ENCODE measurements at places on chromosomes 16 and 17.

DNA sequence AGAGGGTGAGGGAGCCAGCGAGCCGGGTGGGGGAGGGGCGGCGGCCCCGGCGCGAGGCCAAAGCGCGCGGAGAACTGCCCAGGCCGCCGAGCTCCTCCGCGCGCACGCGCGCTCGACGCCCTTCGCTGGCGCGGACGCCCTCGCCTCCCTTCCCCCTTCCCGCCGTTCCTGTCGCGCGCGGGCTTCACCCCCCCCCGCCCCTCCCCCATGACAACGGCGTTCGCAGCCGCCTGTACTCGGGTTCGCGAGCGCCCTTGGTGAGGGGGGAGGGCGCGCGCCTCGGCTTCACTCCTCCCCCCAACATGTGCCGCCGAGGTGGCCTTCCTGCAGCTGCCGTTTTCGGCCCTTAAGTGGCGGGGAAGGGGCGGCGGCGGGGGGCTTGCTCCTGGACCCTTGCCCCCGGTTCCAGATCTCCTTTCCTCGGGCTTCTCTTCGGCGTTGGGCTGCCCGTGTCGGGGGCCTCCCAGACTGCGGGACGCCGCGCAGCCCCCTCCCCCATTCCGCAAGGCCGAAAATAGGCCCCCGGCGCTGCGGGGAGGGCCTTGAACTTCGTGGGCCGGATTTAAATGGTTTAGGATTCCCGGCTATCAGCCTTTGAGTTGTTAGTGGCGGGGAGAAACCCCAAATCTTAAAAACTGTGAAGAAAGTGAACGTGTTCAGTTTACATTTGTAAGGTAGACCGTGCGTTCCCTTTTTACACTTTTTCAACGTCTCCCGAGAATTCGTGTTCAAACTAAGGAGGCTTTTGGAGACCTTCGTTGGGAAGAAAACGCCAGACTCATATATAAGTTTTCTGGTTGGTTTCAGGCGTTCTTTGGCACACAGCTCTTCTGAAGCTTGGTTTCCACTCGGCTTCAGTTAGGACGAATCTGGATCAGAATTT lies 653 bp downstream of the SRRM2 start:
- H3K36me3 ChIP-seq, result no peaks in the 10 kb centered on the region
- peaks cover 30% of the 10 kb centered on the region for H3K4me1 ChIP-seq
- H3K27ac ChIP-seq, result peak overlapping the region; percentile 99
- H3K27me3 ChIP-seq, result no peaks in the 10 kb centered on the region

DNA sequence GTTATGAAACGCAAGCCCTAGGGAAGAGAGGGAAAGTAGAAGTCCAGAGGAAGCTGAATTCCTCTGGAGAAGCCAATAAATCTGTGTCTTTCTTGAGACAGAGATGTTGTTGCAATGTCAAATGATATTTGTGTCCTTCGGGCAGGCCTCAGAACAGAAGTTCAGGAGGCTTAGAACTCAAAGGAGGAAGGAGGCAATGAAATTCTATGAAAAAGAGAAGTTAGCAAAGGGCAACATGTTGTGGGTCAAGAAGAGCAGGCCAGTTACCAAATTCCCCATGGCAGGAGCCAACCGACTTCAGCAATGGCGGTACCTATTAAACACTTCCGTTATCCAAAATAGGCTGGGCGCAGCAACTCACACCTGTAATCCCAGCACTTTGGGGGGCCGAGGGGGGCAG lies 109.0 kb upstream of the DHX40 start:
- H3K27ac ChIP-seq, result no peak overlapping the region
- H3K4me3 ChIP-seq, result no peak overlapping the region
- H3K4me1 ChIP-seq, result no peaks in the 10 kb centered on the region
- H3K27me3 ChIP-seq, result no peaks in the 10 kb centered on the region

DNA sequence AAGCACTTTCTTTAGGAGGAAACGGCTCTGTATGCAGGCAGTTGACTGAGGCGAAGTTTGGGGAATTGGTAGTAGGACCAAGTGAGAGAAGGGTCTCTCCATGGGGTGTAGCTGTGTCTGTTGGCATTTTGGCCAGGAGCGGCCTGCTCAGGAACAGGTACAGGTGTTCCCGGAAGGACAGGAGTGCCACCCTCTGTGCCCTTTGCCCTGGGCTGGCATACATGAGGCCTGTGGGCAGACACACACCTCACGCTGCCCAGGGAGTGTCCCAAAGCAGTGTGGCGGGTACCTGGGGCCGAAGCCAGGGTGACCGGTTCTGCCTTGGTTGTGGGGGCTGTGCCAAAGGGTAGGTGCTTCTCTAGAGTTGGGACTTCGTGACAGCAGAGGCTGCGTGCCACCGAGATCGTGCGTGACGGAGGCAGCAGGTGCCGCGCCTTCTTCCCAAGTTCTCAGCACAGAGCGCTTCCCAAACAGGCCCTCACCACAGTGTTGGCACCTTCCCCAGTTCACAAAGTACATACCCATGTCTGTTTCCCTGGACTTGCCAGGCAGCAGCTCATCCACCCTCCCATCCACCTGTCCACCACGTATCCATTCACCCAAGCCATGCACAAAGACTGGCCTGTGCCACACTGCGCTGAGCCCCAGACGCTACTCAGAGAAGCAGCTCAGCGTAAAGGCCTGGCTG lies 19.9 kb upstream of the TCF25 start:
- no peaks in the 10 kb centered on the region for H3K27me3 ChIP-seq
- H3K36me3 ChIP-seq, result no peaks in the 10 kb centered on the region
- H3K4me3 ChIP-seq, result no peak overlapping the region
- DNase-seq, result no peak
- H3K4me1 ChIP-seq, result no peaks in the 10 kb centered on the region

DNA sequence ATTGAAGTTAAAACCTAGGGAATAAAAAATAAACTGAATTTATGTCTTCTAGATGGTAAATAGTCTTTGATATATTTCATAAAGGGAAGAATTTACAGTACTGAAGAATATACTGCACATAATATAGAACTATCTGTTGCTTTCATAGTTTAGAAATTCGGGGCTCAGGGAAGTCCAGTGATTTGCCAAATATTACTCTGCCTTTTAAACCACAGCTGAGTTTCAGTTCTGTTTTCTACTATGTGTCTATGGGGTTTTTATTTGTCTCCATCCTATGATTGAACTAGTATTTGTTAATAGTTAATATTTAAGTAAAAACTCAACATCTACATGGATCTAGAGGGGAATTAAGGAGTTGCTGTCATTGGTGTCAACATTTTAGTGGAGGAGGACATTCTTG lies 715.0 kb upstream of the CDH8 start:
- H3K27me3 ChIP-seq, result no peaks in the 10 kb centered on the region
- H3K4me1 ChIP-seq, result no peaks in the 10 kb centered on the region
- no peak overlapping the region for H3K4me3 ChIP-seq

- peaks cover 13% of the 10 kb centered on the region for H3K27me3 ChIP-seq
- no peak overlapping the region for H3K27ac ChIP-seq
- no peaks in the 10 kb centered on the region for H3K36me3 ChIP-seq
- no peak for DNase-seq
Measured at GRCh38 chr17:73163043-73163442, 1.8 kb upstream of the SSTR2 start.

DNA sequence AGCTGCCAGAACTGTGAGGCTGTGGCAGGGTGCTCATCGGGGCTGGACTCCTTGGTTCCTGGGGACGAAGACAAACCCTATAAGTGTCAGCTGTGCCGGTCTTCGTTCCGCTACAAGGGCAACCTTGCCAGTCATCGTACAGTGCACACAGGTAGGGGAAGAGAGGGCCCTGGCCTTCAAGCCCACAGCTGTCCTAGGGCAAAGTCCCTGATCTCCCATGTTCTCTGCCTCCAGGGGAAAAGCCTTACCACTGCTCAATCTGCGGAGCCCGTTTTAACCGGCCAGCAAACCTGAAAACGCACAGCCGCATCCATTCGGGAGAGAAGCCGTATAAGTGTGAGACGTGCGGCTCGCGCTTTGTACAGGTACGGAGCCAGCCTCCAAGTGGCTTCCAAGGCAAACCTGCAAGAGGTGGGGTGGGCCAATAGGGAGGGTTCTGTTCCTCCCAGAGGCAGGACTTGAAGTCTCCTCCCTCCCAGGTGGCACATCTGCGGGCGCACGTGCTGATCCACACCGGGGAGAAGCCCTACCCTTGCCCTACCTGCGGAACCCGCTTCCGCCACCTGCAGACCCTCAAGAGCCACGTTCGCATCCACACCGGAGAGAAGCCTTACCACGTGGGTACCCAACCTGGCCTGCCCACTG lies 3.7 kb downstream of the BCL6B start:
- no peaks in the 10 kb centered on the region for H3K27me3 ChIP-seq
- no peaks in the 10 kb centered on the region for H3K36me3 ChIP-seq
- no peaks in the 10 kb centered on the region for H3K4me1 ChIP-seq
- no peak overlapping the region for H3K4me3 ChIP-seq
- H3K27ac ChIP-seq, result no peak overlapping the region

DNA sequence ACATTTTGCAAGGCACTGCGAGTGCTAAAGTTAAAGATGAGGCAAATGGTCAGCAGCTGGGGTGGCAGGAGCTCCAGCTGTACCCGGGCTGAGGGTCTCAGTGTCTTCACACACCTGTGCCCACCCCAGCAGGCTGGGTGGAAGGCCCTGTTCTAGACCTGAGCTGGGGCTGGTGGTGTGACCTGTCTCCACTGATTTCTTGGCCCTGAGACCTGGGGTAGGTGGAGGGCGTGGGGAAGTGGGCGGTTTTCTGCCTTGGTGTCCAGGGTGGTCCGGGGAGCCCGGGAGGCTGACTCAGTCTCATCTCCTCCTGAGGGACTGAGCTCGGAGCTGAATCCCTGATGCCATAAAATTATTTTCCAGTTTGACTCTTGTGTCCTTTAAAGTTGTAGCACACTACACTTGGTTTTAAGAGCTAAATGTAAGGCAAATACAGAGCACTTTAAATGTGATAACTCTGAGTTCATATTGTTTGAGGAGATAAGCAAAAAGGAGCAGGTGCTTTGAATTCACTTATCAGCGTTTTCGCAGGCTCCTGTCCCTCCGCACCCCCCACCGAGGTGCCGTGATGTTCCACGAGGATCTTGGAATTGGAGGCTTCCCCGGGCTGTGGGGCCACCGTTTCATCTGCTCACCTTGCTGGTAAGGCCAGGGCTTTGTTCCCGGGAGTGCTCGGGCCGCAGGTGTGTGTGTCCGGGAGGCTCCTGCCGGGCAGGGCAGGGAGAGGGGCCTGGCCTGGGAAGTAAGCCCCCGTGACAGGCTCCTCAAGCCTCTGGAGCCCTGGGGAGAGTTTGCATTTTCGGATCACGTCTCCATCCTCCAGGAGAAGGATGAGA lies 117.0 kb downstream of the AATF start:
- H3K4me1 ChIP-seq, result no peaks in the 10 kb centered on the region
- H3K27me3 ChIP-seq, result no peaks in the 10 kb centered on the region
- no peak overlapping the region for H3K27ac ChIP-seq
- H3K36me3 ChIP-seq, result no peaks in the 10 kb centered on the region
- DNase-seq, result no peak

GRCh38 chr16:87658564-87659225 lies 56.4 kb downstream of the JPH3 start:
- no peaks in the 10 kb centered on the region for H3K36me3 ChIP-seq
- H3K27me3 ChIP-seq, result no peaks in the 10 kb centered on the region
- H3K27ac ChIP-seq, result no peak overlapping the region

DNA sequence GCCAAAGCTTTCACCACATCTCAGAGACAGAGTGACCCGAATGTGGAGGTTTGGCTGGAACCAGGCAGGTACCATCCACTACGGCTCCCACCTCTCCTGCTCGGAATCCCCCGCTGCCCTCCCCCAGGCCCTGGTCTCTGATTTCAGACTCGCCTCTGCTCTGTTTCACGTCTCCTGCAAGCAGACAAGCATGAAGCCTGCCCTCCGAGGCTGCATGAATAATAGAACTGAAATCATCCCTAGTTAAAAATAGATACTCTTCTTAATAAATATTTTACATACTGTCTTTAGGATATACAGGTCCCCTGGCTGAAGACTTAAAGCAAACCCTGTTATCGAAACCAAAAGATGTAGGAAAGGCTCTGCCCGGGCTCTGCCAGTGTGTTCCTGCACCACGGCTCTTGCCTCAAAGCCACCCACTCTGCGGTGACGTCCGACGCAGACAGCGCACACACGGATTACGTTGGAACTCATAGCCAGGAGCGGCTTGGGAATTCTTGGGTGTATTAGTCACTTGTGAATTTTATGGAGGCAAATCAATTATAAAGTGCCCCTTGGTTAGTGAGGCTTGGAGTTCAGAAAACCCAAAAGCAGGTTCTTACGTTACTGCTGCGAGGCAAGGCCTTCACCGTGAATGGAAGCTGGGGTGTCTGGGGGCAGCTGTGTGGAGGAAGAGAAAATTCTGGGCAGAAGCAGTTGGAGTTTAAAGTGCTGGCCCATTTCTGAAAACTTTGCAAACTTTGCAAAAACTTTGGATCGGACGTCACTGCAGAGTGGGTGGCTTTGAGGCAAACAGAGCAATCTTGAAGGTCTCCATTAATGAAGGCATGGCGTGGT lies 25.6 kb upstream of the NPTX1 start:
- H3K27ac ChIP-seq, result no peak overlapping the region
- no peaks in the 10 kb centered on the region for H3K4me1 ChIP-seq
- no peak overlapping the region for H3K4me3 ChIP-seq
- no peaks in the 10 kb centered on the region for H3K27me3 ChIP-seq
- no peaks in the 10 kb centered on the region for H3K36me3 ChIP-seq

- no peaks in the 10 kb centered on the region for H3K36me3 ChIP-seq
- peak overlapping the region; percentile 28 for H3K4me3 ChIP-seq
- H3K4me1 ChIP-seq, result peaks cover 6% of the 10 kb centered on the region
- no peak overlapping the region for H3K27ac ChIP-seq
Measured at GRCh38 chr16:67155295-67156142, 4.2 kb downstream of the TRADD start.

DNA sequence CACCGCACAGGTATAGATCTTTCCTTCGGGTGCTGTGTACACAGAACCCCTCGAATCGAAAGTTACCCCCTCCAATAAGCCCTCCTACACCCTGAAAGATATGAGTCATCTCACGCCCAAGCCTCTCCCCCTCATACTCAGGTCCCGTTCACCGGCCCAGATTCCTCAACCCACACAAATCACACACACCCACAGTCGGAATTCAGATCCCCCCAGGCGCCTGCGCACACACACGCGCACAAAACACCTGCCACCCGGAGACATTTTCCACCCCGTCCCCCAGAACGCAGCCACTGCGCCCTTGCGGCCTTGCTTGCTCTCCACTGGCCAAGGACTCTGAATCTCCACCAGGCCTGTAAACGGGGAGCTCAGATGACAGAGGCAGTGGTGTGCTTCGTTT lies 4.9 kb downstream of the JPH3 start:
- H3K27me3 ChIP-seq, result peaks cover 40% of the 10 kb centered on the region
- H3K4me3 ChIP-seq, result no peak overlapping the region
- no peaks in the 10 kb centered on the region for H3K36me3 ChIP-seq
- no peaks in the 10 kb centered on the region for H3K4me1 ChIP-seq
- DNase-seq, result no peak

DNA sequence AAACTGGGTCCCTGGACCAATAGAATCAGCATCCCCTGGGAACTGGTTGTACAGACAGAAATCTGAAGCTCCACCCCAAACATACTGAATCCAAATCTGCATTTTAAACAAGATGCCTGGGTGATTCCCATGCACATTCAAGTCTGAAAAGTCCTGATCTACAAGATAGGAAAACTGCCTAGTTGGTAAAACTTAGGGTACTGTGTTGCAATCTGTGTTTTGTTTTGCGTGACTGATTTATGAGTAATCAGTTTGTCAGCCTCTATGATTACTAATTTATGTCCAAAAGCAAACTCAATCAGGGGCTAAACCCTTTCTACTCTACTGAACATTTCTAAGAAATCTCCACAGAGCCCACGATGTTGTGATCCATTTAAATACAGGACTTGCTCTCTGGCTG lies 103.8 kb downstream of the YPEL2 start:
- peaks cover 17% of the 10 kb centered on the region for H3K4me1 ChIP-seq
- no peak for DNase-seq
- no peaks in the 10 kb centered on the region for H3K36me3 ChIP-seq
- no peak overlapping the region for H3K4me3 ChIP-seq

All from adrenal gland (tissue), 19 donors.